Epithelial cell of esophagus (primary cell): ENCODE measurements at places on chromosomes 3 and 15.
A peak's percentile ranks its signal among the peaks of the same experiment; 100 is the strongest.

GRCh38 chr3:133588035-133588434 lies 14.5 kb downstream of the CDV3 start:
- no peak for DNase-seq

DNA sequence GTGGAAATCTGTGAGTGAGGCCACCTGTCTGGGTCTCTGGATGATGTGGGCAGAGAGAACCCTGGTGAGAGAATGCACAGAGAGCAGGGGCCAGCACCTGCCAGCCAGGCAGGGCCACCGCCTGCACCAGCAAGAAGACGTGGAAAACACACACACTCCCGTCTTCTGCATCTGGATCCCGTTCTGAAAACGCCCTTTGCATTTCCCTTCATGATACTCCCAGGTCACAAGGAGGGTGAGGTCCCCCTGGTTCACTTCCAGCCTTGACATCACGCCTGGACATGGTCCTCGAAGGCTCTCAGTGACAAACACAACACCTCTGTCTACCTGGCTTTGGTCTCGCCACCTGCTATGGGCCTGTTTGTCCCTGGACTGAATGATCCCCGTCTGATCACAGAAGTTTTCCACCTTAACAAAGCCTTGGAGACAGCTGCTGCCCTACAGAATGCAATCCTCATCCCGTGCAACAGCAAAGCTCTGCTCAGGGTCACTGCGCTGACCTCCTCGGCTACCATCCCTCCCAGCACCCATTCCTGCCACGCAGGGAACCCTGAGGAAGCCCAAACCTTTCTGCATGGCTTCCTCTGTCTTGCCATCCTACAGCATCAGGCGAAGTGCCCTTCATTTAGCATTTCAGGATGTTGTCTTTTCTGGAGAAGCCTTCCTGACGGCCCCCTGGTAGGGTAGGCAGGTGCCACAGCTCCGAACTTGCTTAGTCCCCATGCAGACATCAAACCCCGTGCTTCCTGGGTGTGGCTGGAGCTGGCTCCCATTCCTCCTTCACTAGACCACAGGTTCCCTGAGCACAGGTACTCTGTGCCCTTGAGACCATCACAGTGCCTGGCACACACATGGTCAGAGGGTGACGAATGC lies 122.5 kb downstream of the ATP10A start:
- no peak for DNase-seq

- no peak for DNase-seq
Observed at GRCh38 chr15:65414841-65415621, 7.7 kb downstream of the IGDCC4 start.

DNA sequence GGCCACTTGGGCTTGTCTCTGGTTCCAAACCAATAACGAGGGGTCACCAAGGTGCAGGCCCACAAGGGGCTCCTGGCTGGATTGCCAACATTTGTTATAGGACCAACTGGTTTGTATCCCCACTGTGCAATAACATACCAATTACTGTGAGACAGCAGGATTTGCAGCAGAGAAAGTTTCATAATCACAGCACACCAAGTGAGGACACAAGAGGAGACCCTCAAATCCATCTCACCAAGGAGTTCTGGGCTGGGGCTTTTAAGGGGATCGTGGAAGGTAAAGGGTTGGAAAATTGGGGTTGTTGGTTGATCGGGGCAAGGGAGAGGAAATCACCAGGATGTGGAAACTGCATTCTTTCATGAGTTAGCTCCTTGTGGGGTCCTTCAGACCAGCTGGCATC lies 29.7 kb upstream of the LHFPL4 start:
- DNase-seq: no peak

GRCh38 chr3:13896473-13897154 lies 16.7 kb upstream of the WNT7A start:
- DNase-seq: peak; percentile 88

GRCh38 chr3:46926039-46926438 lies 48.5 kb downstream of the PTH1R start:
- DNase-seq: no peak

GRCh38 chr3:107488942-107489341 lies 33.8 kb upstream of the BBX start:
- DNase-seq: no peak

DNA sequence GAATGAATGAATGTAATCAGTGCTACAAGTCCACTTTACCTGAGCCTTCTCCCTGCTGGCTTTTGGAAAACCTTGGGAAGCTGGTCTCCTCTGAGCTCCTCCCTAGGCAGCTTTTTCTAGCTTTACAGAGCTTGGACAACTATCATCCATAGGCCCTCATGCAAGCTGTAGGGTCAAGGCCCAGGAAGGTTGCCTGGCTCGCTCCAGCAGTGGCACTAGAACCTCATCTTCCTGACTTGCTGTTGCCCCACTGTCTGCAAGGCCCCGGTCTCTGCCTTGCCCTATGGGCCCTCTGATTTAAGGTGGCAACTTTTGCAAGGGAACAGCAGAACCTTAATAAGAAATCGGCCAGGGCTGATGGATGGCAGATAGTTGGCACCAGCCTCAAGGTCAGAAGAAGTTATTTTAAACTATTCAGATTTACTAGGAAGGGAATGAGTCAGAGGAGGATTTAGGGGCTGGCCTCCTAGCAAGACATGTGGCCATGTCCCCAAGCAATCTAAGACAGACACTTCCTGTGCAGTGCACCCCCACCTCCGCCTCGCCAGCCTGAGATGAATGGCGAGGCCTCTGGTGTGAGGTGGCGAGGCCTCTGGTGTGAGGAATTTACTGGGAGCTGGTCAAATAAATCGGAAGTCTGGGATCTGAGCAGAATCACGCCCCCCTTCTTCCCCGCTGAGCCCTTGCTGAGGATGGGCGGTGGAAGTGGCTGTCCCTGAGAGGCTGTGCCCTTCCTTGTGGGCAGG lies 180.8 kb downstream of the MEGF11 start:
- no peak for DNase-seq

GRCh38 chr3:136149667-136150066 lies 46.5 kb downstream of the MSL2 start:
- DNase-seq: peak; percentile 22

- peak; percentile 80 for DNase-seq
Observed at GRCh38 chr15:42010434-42010833, 10.4 kb downstream of the PLA2G4E start.

- DNase-seq: peak; percentile 39
Observed at GRCh38 chr3:112089956-112090886, 4.0 kb downstream of the C3orf52 start.

GRCh38 chr3:147411238-147411814 lies 2.2 kb downstream of the ZIC1 start:
- DNase-seq: no peak

DNA sequence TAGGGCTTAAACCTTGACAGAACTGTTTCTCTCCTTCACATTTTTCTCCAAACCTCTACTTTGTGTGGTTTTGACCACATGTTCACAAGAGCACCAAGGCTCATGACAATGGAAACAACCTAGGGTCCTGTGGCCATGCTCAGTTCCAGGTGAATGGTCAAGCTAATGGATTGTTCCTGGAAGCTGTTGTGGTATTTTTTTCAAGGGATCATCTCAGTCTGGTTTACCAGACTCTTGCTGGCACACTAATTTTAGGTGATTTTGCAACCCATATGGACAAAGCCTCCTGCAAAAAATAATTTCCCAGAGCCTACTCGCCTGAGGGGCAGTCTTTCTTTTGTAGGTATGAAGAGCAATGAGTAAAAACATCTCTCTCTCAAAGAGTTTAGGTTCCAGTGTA lies 67.2 kb downstream of the LSAMP start:
- no peak for DNase-seq

DNA sequence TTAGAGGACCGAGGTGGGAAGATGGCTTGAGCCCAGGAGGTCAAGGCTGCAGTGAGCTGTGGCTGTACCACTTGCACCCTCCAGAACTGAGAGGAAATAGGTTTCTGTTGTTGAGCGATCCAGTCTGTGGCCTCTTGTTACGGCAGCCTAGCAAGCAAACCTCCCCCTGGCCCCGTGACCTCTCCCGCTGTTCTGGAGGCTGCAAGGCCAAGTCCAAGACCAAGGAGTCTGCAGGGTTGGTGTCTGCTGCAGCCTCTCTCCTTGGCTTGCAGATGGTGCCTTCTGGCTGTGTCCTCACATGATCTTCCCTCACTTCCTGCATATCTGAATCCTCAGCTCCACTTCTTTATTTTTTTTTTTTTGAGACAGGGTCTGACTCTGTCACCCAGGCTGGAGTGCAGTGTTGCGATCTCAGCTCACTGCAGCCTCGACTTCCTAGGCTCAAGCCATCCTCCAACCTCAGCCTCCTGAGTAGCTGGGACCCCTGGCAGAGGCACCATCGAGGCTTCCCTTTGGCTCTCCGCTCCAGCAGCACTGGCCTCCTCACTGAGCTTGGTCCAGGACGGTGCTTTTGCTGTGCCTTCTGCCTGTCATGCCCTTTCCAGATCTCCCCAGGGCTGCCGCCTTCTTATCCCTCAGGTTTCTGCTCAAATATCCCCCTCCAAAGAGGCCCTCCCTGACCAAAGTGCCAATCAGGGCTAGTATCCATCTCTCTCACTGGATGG lies 18.0 kb upstream of the PLXND1 start:
- no peak for DNase-seq

DNA sequence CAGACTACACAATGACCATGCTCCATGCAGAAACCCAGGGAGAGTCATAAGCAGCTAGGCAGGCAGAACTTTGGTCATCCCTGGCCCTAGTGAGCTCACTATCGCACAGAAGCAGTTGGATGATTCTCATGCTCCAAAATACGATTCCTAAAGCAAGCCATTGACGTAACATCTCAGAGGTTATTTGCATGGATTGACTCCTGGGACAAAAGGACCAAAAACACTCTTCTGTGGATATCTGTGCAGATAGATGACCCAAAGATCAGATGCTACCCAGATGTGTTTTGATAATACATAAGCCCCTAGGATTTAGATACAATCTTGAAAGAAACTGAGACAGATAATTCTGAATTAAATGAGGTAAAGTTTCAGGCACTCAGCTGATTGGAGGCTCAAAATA lies 33.4 kb upstream of the STT3B start:
- no peak for DNase-seq

DNA sequence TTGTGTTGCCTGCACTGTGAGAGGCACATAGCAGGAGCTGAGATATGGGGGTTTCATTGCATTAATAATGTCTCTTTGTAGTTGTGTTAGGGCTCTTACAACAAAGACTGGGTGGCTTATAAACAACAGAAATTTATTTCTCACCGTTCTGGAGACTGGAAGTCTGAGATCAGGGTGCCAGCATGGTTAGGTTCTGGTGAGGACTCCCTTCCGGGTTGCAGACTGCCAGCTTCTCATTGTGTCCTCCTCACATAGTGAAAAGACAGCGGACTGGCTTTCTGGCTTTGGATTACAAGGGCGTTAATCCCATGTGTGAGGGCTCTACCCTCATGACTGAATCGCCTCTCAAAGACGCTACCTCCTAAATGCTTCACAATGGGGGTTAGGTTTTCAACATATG lies 20.6 kb downstream of the TMEM108 start:
- DNase-seq: no peak

- no peak for DNase-seq
Observed at GRCh38 chr15:75693501-75694240, 19.0 kb downstream of the CSPG4 start.

GRCh38 chr3:147139341-147139740 lies 267.0 kb downstream of the ZIC4 start:
- DNase-seq: no peak

GRCh38 chr3:100754563-100755334 lies 45.5 kb downstream of the TFG start:
- no peak for DNase-seq

- DNase-seq: no peak
Observed at GRCh38 chr15:69021895-69022294, 7.4 kb downstream of the NOX5 start.

- no peak for DNase-seq
Observed at GRCh38 chr3:105911496-105911895, 42.7 kb upstream of the CBLB start.

GRCh38 chr3:4019501-4019900 lies 220.3 kb downstream of the LRRN1 start:
- DNase-seq: no peak

- DNase-seq: no peak
Observed at GRCh38 chr3:135440233-135440632, 525.3 kb upstream of the PPP2R3A start.

- peak; percentile 58 for DNase-seq
Observed at GRCh38 chr3:173529062-173529711, 131.6 kb downstream of the NLGN1 start.

DNA sequence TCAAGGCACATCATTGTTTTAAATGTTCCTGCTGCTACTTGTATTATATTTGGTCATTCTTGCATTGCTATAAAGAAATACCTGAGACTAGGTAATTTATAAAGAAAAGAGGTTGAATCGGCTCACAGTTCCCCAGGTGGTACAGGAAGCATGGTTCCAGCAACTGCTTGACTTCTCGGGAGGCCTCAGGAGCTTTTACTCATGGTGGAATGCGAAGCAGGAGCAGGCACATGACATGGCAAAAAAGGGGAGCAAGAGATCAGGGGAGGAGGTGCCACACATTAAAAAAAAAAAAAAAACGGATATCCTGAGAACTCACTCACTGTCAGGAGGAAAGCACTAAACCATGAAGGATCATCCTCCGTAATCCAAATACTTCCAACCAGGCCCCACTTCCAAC lies 286.9 kb upstream of the PLSCR5 start:
- no peak for DNase-seq

DNA sequence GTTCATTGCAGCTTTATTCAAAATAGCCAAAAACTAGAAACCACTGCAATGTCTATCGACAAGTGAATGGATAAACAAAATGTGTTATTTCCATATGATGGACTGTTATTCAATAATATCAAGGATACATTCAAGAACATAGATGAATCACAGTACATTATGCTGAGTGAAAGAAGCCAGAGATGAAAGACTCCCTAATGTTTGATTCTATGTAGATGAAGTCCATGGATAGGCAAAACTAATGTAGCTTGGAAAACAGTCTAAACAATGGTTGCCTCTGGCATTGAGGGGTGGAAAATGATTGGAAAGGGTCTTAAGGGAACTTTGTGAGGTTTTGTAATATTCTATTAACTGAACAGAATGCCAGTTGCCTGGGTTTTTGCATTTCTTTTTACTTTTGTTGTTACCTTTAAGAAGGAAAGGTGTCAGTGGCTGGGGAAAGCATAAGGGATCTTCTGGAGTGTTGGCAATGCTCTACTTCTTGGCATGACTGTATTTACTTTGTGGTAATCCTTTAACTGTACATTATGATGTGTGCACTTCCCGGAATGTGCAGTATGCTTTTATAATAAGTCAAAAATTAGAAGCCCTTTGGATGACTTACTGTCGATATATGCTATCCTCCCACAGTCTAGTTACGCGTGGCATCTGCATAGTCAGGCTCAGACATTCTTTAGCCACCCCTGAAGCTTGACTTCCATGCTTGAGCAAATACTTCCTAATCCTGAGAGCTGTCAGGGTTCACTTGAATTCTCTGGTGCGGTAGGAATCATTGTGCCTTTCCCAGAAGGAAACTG lies 20.5 kb upstream of the ATP10A start:
- DNase-seq: peak; percentile 89

GRCh38 chr3:189393598-189393997 lies 221.8 kb downstream of the TPRG1 start:
- peak; percentile 94 for DNase-seq

- no peak for DNase-seq
Observed at GRCh38 chr15:100844778-100845177, 34.9 kb upstream of the ALDH1A3 start.
